ENCODE measurements at places on chromosomes 2 and 18.
A peak's percentile ranks its signal among the peaks of the same experiment; 100 is the strongest.

- no peak for DNase-seq
Measured at GRCh38 chr18:23250893-23251656, 115.8 kb downstream of the CABLES1 start.

- no peak for DNase-seq
Measured at GRCh38 chr2:128607440-128607839, 288.8 kb upstream of the HS6ST1 start.

DNA sequence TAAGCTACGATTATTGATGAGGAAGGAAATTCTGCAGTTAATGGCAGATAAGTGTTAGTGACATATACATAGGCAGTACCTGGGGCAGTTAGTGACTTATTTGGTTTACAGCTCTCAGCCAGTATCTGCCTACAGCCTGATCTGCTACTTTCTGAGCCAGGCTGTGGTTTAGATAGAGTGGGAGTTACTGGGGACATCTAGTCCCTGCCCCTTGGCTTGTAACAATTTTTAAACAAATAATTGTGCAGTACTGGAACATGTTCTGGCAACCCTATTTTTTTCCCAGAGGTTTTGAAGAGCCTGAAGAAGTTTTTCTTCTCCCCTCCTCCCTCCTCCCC is 2.3 kb downstream of the KIF5C start:
- DNase-seq: no peak

- no peak for DNase-seq
Measured at GRCh38 chr2:46540496-46541331, 61.3 kb downstream of the TMEM247 start.

DNA sequence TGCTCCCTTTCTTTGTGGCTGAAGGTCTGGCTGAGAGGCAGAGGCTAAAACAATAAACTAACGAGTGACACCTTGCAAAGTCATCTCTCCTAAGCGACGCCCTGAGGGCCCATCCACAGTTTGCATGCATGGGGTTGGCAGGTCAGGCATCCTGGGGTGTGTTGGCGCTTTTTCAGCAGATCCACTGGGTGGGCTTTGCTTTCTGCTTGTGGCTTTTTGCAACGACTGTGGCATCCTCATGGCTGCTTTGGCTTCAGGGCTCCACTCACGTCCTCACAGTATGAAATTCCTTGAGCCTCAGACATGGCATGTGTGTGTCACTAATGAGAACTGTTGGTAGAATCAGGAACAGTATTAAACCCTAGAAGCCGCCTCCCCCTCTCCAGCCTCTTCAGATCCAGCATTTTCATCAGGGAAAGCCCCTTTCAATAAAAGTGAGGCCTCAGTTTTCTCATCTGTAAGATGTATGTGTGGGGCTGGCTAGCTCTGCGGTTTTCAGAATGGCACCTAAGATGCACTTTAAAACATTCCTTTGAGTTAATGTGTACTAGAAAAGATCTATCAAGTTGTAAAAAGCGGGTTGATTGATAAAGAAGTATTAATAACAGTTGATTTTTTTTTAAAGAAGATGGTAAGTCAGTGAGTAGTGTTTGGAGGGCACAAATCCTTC is 72.5 kb downstream of the SH3BP4 start:
- no peak for DNase-seq

DNA sequence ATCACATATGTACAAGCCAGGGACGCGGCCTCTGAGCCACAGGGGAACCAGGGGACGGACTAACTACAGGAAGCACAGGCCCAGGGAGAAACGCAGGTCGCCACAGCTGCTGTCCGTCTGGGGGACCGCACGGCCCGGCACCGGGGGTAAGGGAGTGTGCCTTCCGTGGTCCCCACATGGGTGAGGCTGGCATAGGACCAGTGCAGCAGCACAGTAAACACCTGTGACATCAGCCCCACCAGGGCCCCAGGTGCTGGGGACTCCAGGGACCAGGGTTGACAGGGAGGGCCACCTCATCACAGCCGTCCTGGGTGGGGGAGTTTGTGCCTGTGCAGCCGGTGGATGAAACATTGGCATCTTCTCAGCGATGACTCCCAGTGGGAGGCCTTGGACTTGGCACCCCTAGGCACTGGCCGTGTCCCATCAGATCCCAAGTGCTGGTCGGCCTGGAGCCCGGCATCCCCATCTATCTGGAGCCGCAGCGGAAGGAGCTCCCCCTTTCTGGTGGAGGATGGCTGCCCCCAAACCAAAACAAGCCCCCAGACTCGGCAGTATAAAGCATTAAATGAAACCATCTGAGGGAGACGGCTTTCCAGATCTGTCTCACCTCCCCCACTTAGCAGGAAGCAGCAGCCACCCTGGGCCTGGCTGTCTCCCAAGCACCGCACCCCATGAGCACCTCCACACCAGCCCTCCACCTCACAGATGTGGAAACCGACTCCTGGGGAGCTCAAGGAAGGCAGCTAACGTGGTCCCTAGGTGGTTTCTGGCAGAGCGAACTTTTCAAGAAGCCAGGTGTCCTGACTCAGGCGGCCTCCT is 22.5 kb downstream of the AQP12A start:
- no peak for DNase-seq

DNA sequence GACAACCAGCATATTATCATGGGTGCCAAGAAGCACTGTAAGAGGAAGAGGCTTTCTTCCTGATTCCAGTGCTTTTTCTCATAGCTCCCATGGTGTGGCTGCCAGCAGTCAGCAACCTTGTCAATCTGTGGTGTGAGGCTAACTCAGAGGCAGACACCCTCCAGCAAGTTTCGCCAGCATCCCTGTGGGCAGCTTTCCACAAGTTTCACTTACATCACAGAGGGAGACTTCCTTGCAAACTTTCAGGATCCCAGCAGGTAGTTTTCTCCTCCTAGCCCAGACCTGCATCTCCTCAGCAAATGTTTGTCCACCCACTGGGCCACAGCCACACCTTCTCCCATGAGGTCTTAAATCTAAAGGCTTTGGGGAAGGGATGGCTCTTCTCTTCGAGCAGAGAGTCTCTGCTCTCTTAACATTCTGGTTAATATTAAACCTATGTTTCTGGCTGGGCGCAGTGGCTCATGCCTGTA is 9.1 kb downstream of the DNAH7 start:
- DNase-seq: no peak

GRCh38 chr18:68665628-68666027 is 49.3 kb downstream of the TMX3 start:
- no peak for DNase-seq

- no peak for DNase-seq
Measured at GRCh38 chr2:98902209-98903063, 33.6 kb downstream of the CRACDL start.

DNA sequence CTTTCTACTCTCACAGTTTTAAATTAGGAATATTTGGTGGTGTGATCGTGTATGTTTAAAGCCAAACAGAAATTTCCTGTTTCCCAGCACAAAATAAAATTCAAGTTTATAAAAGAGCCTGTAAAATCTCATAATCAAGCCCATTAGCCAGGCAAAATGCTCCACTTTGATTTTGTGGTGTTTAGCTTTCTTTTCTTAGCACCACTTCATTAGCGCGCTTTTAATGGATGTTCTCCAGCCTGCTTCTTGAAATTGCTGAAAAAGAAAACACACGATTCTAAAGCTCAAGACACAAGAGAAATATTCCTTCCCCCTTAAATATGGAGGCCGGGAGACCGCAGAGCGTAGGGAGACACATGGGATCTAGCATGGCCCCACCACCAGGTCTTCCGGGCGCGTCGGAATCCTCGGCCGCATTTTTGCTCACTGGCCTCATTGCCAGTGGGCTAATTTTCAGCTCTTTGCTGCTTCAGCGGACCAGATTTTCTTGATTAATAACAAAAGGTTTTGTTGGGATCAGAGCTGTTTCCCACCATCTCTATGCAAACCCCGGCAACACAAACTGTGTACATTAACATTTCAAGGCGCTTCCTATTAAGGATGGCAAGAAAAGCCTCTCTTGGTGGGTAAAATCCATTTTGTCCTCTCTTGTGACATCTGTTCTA is 40.4 kb upstream of the ID2 start:
- no peak for DNase-seq

DNA sequence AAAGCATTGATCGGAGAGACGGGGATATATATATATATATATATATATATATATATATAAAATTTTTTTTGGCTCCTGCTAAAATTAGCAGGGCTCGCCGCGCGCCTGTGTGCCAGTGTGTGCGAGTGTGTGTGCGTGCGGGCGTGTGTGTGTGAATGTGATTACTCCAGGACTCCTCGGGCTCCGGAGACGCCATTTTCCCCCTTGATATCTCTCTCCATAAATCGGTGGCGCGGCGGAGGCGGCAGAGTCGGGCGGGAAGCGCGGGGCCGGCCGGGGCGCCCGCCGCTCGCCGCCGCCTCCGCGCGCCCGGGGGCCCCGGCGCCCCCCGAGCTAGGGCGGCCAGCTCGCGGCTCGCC is 795 bp upstream of the SETBP1 start:
- DNase-seq: peak; percentile 57

DNA sequence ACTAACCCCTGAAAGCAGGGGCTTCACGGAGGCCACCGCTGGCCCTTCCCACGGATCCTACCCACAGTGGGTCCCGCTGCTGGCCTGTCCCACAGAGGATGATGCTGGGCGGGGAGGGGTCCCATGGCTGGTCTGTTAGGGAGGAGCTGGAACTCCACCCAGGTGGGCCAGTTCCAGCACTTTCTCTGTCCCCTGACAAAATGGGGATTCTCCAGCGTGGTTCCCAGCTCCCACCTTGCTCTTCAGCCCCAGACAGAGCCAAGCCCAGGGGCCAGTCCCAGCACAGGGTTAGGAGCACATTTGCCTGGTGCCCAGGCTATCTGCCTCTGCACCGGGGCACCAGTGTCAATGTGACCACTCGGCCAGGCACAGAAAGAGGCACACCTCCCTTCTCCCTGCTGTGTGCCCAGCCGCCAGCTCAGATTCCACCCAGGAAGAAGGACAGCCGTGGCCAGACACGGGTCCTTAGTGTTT is 50.0 kb downstream of the ANKMY1 start:
- no peak for DNase-seq

DNA sequence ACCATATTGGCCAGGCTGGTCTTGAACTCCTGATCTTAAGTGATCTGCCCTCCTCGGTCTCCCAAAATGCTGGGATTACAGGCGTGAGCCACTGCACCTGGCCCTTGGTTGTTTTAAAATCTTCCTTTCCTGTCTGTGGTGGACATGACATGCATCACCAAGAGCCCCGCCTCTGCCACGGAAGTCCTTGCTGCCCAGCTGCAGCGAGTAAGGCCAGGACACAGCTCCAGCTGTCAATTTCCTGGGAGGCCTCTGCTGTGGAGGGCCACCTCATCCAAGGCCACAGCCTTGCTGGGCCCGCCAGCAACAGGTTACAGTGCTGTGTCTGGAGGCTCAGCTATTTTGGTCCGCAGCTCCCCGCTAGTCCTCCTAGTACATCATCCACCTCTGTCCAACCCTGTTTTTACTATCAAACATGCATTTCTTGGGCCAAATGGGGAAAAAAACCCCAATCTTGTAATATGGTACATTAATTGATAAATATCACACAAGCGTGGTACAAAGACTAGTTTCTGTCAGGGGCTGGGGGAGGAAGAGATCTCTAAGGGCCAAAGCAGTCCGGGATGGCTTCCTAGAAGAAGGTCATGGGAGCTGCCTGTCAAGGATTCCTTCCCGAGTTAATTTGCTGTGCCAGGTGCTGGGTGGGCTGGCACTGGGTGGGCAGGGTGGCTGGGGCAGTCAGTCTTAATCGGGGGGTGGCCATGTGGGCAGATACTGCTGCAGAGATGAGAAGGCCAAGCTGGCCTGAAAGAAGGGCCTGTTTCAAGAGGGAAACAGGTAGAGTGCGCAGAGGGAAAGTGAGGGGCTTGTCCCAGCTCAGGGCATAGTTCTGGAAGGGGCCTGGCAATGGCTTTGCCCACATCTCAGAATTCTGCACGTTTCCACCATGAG is 100.5 kb downstream of the INHBB start:
- DNase-seq: no peak

- no peak for DNase-seq
Measured at GRCh38 chr2:230904856-230905447, 20.1 kb downstream of the GPR55 start.

GRCh38 chr2:152396051-152396511 is 61.1 kb downstream of the FMNL2 start:
- DNase-seq: no peak

DNA sequence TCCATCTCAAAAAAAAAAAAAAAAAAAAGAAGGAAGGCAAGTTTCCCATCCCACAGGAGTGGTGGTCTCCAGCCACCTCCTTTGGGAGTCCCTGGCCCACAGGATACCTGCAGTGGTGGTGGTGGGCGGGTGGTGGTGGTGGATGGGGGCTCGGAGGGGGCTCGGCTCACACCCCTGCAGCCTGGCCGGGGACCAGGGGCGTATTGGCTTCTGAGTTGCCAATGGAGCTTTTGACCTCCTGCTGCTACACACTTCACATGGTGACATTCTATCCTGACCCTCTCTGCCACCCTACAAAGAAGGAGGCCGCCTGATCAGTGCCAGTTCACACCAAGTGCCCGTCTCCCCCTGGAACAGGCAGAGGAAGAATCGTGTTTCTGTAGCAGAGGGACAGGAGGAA is 119.6 kb downstream of the NFATC1 start:
- no peak for DNase-seq

DNA sequence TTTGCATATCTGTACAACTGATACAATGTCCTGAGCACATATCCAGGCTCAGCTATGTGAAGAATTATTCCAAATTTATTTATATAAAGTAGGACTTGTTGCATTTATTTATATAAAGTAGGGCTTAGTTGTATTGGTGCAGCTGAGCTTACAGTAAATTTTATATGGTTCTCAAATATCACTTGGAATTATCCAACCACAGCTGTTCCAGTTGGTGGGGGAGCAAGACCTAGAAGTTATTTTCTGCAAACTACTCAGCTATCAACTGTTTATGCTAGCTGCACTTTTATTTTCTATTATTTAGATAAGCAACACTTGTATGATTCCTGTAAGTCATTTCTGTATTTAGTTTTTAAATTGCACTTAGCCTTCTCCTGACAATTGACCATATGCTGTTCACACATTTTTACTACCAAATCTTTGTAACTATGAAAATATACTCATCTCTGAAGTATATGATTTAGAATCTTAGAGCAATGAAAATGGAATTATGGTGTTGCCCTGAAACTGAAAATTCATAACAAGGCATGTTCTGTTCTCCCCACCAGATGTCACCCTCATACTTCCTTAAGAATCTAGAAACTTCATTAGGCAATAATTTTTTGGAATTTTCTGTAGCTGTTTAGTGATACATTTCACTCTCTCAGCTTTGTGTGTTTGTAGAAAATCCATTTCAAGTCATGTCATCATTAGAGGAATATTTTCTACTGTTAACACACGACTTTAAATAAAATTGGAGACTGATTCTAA is 157.0 kb upstream of the CBLN2 start:
- no peak for DNase-seq

DNA sequence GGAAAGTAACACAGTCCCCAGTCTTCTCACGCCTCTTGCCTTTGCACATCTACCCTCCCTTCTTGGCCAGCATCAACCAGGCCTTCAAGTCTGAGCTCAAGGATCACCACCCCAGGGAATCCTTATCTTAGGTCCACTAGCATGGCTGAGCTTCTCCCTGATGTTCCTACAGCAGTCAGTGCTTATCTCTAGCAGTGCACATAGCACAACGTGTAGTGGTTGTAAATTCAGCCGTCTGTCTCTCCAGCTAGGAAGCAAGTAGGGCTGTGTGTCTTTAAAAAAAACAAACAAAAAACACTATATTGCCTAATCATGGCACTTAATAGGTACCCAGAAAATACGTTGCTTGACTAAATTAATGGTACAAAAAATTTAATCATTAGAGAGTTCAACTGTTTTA is 29.2 kb downstream of the KCNG3 start:
- DNase-seq: no peak

GRCh38 chr2:186559848-186560247 is 30.0 kb upstream of the ITGAV start:
- no peak for DNase-seq

GRCh38 chr2:37997629-37998028 is 72.5 kb downstream of the RMDN2 start:
- DNase-seq: no peak

GRCh38 chr18:50014606-50015005 is 180.3 kb downstream of the MYO5B start:
- no peak for DNase-seq

All from heart right ventricle (tissue), 16 donors.